Stimulated activated CD8-positive, alpha-beta memory T cell treated with anti-CD3 and anti-CD28 coated beads, Interleukin-15, amount 100 ng/mL, for 24 hours (primary cell): ENCODE measurements at places on chromosomes 2 and 18.

DNA sequence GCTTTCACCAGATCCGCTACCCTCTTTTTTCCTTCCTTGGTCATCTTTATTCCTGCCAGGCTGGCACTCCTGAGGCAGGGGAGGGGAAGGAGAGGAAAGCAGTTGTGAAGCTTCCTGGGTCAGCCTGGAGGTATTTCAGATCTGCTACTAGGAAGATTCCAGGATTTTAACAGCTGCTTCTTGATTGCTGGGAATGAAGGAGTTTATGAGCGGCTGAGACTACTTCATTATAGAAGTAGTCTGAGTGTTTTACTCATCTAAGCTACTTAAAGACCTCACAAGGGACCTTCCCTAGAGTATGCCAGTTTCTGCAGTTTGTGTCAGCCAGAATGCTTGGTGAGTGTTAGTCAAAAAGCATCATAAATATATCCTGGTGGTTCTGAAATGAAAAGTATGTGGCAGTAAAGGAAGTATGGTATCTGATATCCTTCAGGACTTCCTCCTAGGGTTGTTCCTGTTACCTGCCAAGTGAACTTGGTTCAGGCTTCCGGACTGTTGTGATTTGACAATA is 1.9 kb downstream of the TANC1 start:
- DNase-seq = no peak

GRCh38 chr2:75030218-75031009 is 72.0 kb downstream of the POLE4 start:
- no peak for DNase-seq

- no peak for DNase-seq
Measured at GRCh38 chr2:240954436-240955305, 43.7 kb upstream of the SNED1 start.

DNA sequence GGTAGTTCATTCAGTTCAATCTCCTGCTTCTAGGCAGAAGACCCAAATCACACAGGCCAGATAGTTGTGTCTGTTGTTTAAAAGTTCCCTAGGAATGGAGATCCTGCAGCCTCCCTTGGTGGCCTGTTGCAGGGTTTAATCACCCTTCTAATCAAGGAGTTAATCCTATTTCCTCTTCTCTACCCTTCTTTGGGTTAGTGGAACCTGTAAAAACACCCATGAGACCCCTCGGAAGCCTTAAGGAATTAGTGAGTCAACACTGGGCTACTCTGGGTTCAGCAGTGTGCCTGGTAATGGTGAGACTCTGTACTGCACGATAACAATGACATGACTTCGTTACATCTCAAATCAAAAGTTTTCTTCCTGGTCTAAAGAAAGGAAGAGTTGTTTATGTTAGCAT is 217.6 kb upstream of the NRP2 start:
- DNase-seq = no peak

DNA sequence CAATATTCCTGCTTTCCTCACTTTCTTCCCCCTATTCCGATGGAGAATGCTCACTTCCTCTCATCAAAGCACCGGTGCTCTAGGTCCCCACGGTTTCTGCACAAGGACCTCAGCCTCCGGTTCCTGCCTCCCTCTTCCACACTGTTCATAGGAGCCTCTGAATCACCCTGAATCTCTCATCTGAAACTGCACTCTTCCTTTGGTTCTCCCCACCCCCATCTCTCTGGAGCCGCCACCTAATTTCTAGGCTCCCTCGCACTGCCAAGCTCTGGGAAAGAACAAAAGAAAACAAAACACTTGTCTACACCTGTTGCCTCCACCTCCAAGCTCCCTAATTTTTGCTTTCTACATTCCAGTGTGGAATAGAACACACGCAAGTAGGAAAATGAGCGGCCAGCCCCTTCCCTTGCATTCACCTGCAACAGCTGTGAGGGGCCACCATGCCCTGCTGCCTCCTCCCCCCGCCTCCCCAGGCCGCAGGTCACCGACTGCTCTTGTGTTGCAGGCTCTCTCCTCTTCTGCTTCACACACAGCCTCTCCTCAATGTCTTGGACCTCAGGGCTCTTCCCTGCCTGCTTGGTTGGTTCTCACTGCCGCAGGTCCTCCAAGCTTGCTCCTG is 9.6 kb downstream of the FBXO15 start:
- DNase-seq = no peak

DNA sequence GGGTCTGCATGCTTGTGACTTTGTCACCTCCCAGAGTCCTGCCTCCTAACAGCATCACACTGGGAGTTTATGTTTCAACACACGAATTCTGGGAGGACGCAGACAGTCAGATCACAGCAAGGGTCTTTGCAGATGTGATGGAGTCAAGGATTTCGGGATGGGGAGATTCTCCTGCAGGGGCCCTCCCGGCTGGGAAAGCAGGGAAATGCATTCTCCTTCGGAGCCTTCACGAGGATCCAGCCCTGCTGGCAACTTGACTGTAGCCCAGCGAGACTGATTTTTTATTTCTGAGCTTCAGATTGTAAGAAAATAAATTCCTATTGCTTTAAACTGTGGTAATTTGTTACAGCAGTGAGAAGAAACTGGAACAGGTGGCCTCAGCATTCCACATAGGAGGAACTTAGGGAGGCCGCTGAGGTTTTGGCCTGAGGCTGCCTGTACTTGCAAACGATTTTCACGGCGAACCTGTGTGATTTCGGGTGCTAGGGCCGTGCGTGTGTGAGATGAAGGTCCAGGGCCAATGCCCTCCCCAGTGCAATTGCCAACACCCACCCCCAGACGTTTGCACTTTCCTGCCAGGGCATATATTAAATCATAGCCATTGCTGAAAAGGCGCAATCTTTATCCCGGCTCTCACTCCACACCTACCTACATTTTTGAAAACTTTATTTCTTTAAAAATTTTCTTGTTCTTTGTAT is 79.8 kb downstream of the ASB1 start:
- no peak for DNase-seq

DNA sequence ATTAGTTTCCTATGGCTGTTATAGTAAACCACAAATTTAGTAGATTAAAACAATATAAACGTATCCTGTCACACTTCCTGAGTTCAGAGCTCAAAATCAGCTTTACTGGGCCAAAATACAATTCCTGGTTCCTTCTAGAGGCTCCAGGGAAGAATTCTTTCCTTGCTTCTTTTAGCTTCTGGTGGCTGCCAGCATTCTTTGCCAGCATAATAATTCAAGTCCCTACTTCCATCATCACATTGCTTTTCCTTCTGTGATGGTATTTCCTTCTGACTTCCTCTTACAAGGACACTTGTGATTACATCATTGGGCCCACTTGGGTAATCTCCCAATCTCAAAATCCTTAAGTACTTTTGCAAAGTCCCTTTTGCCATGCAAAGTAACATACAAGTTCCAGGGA is 40.6 kb downstream of the MOB4 start:
- DNase-seq = no peak

- no peak for DNase-seq
Measured at GRCh38 chr2:138086576-138086975, 122.3 kb downstream of the HNMT start.

- no peak for DNase-seq
Measured at GRCh38 chr2:24657818-24658217, 135.4 kb downstream of the PTRHD1 start.

DNA sequence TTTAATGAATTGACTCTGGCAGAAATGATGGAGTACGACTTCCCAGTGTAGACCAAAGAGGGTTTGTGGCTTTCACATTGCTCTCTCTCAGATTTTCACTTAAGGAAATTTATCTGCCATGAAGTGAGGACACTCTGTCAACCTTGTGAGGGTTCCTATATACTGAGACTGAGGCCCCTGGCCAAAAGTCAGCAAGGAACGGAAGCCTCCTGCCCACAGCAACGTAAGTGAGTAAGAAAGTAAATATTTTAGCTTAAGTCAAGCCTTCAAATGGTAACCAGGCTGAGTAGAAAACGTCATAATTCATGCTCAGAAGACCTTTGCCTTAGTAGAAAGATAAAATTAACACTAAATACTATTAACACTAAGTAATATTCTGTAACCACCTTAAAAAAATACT is 1080.5 kb upstream of the ACVR2A start:
- DNase-seq = no peak

DNA sequence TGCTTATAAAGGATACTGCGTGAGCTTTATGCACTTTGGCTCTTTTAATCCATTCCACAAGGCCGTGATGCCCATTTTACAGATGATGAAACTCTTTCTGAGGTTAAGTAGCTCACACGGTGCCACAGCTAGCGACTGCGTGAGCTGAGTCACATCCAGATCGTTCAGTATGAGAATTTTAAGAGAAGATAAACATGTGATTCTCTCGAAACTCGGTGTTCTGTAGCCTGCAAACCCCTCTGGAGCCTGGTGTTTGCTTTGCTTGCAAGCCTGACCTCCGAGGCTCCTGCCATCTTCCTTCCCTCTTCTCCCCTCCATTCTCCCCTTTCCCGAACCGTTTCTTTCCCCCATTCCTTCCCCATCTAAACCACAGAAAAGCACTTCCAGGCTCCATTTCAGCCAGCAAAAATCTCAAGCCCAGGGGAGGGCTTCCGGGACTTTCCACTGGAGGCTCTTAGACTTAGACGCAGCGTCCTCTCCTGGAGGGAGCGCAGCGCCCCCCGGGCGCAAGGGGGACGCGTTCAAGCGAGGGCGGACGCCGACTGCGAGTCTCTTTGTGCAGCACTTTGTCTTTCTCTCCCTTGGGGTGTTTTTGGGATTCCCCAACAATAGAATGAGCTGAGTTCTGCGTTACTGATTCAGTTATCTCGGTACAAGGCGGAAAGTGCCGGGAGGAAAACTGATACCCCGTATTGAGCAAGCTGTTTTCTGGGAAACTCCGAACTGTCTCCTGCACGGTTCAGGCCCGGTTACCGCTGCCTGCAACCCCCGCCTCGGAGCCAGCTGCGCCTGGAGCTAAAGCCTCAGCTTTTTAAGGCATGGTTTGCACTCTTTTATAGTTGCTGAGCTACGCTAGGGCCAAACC is 38.0 kb downstream of the CYP1B1 start:
- no peak for DNase-seq

DNA sequence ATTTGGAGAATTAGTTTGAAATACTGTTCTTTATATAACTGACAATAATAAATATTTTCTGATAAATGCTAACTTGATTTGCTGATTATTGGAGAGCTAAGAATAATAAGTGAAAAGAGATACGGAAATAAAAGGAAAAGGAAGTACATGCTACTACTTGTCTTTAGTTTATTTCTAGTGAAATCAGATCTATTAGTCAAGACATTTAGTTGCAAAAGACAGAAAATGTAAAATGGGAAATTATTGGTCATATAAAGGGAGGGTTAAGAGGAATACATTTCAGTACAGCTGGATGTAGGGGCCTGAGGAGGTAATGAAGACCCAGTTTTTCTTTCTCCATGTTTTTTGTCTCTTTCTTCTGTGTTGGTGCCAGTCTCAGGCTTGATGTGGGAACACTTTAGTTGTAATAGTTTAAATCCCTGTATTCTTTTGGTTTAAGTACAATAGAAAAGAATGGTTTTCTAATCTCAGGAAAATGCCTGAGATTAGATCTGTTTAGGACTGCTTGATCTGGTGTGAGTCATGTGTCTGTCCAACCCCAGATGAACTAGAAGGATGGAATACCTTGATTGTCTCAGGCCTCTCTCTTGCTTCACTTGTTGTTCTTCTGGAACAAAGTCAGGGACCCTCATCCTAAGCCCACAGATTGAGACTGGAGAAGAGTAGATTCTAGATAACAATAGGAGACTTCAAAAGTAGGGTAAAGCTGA is 58.0 kb downstream of the PLCL1 start:
- DNase-seq = no peak

DNA sequence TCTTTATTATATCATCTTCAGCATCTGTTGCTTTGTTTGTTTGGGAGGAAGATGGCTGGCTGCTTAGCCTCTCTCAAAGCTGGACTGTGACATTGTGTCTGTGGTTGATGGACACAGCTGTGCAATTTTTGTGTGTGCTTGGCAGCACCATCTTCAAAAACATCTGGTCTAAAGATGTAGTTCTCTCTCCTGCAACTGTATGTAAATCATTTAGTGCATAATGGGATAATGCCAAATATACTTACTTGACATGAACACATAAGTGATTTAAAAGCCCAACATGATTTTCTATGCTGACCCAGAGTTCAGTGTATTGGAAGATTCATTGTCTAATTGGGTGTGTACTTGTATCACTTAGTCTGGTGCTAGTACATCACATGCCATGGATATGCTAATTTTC is 112.2 kb downstream of the MAP4K4 start:
- DNase-seq = no peak
